ENCODE measurements at places on chromosomes 1 and 21.

GRCh38 chr1:220726634-220727033, 21.5 kb upstream of the MTARC2 start:
- no peak for DNase-seq

GRCh38 chr1:222785529-222785928, 29.3 kb upstream of the DISP1 start:
- no peak for DNase-seq

GRCh38 chr1:157849229-157849875, 7.7 kb upstream of the CD5L start:
- DNase-seq, result peak; percentile 46

GRCh38 chr1:27958513-27958912, 1.3 kb upstream of the XKR8 start:
- no peak for DNase-seq

DNA sequence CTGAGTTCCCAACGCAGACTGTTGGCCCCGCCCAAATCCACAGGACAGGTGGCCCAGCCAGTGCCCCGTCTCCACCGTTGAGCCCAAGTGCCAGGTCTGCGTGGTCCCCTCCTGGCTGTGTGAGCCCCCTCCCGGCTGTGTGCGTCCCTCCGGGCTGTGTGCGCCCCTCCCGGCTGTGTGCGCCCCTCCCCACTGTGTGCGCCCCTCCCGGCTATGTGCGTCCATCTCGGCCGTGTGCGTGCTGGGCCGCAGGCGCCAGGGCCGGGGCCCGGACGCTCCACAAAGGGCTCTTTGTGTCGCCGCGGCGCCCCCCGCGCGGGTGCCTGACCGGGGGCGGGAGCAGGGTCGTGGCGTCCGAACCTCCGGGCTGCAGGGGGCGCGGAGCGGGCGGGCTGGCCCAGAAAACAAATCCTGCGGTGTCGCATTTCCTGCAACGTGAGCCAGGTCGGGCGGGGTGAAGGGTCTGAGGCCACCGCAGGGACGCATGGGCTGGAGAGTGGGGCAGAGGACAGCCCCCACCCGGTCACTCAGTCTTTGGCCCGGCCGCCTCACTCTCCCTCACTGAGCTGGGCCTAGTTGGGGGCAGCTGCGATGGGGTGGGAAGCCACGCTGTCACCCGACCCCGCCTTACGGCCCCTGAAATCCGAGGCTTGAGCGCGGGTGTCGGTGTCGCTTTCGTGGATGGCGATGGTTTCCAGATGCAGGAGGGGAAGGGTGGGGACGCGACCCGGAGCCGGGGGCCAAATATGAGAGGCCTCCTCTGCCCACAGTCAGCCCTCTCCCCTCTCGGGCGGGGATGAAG, 18.8 kb downstream of the TNFRSF25 start:
- DNase-seq, result no peak

DNA sequence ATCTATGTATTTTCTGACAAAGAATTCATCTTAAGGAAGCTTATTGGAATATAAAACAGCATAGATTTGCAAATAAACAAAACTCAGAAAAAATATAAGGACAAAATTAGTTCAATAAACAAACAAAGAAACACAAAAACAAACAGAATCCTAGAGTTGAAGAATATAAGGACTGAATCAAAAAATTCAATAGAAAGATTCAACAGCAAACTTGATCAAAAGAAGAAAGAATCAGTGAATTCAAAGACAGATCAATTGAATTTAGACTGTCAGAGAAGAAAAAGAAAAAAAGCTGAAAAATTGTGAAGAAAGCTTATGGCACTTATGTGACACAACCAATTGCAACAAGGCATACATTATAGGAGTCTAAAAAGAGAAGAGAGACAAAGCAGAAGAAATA, 770.0 kb upstream of the RGS18 start:
- DNase-seq, result no peak

GRCh38 chr1:54980528-54981241, at the start of gene TMEM61:
Gene TMEM61 (plus strand): TSS chr1:54980628. CDS start chr1:54981066, 438 bp downstream.
- no peak for DNase-seq

DNA sequence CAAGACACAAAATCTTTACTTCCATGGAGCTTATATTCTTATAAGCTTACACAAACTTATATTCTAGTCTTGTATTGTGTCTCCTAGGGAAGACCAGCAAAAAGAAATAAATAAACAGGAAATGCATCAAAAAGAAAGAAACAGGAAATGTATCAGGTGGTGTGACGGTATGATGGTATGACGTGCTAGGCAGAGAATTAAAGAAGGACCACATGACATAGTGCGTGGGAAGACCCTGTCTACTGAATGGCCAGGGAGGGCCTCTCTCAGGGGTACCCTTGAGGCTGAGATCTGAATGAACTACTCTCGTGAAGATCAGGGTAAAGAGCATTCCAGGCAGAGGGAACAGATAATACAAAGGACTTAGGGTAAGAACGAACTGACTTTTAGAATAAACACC, 15.6 kb upstream of the WDR26 start:
- no peak for DNase-seq

GRCh38 chr1:100832694-100833428, 61.8 kb downstream of the EXTL2 start:
- DNase-seq, result no peak

DNA sequence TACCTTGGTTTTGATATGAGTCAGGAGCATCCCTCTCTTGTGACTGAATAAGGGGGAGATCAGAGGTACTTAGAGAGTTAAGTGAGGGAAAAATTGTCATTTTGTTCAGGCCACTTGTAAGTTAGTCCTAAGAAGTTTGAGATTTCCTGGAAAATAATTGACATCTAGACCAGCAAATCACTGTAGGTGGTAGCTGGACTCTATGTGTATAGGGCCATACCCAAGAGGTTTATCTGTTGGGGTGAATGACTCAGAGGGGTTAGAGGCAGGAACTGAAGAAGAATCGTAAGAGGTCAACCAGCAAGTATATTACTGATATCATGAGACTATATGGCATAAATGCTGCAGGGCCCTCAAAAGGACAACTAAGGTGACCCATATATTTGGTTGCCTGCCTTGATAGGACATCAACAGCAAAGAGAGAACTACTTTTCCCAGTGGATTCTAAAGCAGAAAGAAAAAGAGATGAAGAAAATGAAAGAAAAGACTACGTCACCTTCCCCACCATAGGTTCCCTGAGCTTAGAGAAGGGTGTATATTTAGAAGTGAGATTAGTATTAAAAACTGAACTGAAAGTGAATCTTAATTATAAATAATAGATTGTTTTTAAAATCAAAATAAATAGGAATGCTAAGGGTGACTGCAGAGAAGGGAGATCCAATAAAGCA, 8.0 kb upstream of the RNPC3 start:
- DNase-seq, result peak; percentile 23

DNA sequence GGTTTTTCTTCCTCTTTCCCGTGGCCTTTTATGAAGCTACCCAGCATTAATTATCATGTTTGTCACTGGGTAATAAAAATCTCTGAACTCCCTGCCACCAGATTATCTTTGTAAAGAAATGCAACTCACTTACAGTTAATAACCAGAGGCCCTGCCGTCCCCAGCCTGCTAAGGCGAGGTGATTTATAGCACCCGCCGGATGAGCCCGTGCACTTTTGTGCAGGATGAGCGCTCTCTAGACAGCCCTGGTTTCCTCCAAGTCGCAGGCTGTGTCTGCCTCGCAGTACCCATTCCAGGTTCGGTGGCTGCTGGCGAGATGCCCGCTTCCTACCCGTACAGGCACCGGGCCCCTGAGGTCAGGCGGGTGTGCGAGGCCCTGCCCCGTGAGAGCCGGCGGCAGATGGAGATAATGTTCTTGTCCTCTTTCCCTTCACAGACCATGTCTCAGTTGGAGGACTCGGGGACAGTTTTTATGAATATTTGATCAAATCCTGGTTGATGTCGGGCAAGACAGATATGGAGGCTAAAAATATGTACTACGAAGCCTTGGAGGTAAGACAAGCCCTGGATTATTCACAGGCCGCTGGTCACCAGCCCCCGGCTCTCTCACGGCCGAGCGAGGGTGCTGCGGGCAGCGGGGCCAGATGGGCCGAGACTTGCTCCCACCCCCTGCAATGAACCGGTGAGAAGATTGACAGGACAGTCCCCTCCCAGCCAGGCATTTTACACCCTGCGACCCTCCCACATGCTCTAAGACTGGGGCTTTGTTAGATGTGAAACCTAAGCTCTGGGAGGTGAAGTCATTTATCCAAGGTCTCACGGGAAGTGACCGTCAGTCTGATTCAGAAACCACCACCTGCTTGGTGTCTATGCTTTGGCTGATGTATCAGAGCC, 28.5 kb upstream of the SELENON start:
- peak; percentile 54 for DNase-seq

DNA sequence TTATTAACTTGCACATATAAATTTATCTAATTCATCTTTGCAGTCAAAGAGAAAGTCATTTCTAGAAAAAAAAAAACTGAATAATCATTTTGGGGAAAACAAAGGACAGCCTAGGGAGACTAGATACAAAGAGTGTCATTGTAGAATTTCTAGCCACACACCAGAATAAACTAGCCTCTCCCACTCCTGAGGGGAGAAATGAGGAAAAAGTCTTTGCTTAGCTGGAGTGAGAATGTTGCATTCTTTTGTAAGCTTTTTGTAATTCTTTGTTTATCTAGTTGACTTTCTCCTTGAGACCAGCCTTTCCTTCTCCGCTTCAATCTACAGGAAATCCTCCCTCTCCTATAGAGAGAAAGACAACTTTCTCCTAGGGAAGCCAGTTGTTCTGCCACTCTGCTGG, 15.9 kb upstream of the CGN start:
- DNase-seq, result no peak

DNA sequence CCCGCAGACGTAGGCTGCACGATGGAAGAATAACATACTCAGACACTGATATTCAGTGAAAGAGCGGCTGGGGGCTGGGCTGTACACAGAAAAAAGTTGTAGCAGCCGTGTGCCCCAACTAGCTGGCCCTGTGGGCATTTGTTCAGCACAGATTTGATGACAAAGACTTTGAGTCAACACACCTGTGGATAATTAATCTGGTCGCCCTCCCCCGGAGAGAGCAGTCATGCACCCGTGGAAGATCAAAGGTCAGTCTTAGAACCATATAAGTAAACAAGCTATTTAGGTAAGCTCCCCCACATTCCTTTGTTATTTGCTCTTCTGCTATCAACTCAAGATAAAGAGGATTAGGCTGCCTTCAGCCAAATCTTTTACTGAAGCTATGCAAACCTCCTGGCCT, 148.4 kb upstream of the HMCN1 start:
- DNase-seq, result no peak

DNA sequence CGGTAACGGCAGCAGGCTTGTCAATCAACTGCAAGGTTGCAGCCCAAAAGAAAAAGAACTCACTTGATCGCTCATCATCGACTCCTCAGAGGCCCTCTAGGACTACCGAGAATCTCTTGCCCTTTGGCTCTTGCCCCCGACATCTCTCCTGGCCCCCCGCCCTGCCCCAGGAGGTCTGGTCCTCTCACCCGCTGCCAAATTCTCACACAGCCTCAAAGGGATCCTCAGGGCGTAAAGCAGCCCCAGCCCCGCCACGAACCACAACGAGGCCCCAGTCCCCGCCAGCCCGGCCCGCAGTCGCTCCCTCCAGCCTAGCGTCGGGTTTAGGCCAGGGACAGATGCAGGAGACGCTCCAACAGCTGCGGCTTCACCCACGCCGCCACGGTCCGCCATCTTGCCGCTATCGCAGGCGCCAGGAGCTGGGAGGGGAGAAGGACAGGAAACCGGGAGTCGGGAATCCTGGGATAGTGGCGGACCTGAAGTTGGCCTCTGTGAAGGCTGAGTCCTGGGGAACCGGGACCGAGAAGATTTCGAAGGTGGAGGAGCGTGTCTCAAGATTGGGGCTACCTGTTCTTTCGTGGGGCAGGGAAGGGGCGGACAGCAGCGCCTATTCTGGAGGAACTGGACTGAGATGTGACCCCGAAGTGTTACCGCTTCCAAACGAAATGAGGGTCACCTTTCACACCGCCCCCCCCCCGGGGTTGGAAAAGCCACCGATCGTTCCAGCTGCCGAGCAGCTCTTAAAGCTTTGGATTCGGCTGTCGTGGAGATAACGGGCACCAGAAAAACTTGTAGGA, at the start of gene ST7L:
Gene ST7L, minus strand, starts transcription at position 421 of the 797 bp plus-strand sequence. Its CDS starts 28 bp downstream, at position 393.
- DNase-seq, result no peak

- DNase-seq, result peak; percentile 88
Measured at GRCh38 chr1:151457911-151458801, 1.1 kb downstream of the POGZ start.

- DNase-seq, result no peak
Measured at GRCh38 chr1:67956116-67956515, 94.3 kb downstream of the DIRAS3 start.

- DNase-seq, result no peak
Measured at GRCh38 chr1:201180901-201181300, 9.7 kb upstream of the IGFN1 start.

GRCh38 chr1:36691374-36691773, 208.7 kb upstream of the CSF3R start:
- DNase-seq, result no peak

GRCh38 chr21:16841975-16842695, 670.7 kb upstream of the CXADR start:
- DNase-seq, result no peak

- no peak for DNase-seq
Measured at GRCh38 chr1:117825414-117825813, 104.0 kb downstream of the GDAP2 start.

DNA sequence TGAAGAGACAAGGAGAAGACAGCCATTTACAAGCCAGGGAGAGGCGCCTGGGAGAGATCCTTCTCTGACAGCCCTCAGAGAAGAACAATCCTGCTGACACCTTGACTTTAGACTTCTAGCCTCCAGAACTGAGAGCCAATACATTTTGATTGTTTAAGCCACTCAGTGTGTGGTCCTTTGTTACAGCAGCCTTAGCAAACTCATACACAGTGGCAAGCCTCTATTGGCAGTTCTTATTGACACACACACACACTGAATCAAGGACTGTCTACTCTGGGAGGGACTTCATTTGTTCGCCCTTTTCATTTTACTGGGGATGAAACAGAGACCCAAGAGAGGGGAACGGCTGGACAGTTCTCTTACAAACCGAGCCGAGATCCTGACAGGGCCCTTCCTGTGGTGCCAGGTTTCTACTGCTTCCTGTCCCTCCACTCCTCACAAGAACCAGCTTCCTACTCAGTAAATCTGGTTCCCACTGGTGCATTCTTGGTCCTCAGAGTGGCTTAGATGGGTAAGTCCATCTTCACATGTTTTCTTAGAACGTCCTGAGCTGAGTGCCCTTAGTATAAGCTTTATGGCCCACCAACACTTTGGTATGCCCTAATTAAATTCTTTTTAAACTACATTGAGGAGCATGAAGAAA, 14.7 kb downstream of the SLAMF1 start:
- DNase-seq, result no peak

DNA sequence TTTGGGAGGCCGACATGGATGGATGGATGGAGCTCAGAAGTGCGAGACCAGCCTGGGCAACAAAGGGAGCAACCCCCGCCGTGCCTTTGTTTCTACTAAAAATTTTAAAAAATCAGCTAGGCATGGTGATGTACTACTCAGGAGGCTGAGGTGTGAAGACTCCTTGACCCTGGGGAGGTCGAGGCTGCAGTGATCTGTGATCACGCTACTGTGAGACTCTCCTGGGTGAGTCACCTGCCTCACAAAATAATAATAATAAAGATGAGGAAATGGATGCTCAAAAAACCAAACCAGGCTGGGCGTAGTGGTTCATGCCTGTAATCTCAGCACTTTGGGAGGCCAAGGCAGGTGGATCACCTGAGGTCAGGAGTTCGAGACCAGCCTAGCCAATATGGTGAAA, 19.2 kb downstream of the DSTYK start:
- no peak for DNase-seq

GRCh38 chr1:182278144-182279054, 113.2 kb downstream of the GLUL start:
- DNase-seq, result no peak
